ENCODE measurements at places on chromosomes 1 and 21. TPM values are rescaled to one million over a fixed set of nuclear protein-coding genes. Genes with fewer than 3 reads are reported as not detected.

DNA sequence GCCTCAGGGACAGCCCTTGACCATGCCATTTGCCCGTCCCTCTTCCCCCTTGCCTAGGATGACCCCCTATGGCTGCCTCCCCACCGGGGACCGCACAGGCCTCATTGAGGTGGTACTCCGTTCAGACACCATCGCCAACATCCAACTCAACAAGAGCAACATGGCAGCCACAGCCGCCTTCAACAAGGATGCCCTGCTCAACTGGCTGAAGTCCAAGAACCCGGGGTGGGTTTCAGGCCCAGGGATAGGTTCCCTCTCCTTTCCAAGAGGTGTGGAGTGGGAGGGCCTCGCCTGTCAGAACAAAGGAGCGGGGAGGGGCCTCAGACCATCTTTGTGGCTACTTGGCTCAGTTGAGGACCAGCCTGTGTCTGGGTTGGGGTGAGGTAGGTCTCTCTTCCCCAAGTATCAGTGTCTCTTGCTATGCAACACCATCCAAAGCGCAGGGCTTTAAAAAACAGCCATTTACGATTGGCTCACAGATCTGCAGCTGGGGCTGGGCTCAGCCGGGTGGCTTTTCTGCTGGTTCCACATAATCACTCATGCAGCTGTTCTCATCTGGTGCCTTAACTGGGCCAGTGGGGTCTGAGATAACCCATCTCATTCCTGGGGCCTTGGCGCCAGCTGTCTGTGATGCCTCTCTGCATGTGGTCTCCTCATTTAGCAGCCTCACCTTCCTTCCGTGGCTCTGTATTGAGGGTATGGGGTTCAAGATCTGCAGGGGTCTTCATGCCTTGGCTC lies 71.7 kb downstream of the PIK3CD start:
- DNase-seq = no peak

DNA sequence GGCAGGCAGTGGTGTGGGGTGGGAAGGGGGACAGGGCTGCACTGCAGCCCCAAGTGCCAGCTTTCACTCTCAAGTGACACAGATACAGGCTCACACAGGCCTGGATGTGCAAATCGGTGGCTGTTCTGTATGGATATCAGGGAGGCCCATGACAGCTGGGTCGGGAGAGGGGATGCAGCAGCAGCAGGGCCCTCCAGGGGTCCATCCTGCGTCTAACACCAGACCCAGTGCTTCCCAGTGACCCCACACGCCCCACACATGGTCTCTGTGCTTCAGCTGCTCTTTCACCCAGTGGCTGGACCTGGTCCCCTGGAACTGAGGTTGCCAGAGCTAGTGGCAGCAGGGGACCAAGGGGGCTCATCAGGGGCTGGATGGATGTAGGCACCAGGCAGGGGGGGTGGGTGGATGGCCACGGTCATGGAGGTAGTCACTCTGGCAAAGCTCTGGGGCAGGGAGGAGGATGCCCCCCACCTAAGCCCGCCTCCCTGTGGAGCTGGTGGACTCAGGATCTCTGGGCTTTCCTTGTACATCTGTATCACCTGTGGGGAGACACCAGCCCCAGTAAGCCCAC lies 13.9 kb downstream of the BTBD19 start:
- DNase-seq = no peak

DNA sequence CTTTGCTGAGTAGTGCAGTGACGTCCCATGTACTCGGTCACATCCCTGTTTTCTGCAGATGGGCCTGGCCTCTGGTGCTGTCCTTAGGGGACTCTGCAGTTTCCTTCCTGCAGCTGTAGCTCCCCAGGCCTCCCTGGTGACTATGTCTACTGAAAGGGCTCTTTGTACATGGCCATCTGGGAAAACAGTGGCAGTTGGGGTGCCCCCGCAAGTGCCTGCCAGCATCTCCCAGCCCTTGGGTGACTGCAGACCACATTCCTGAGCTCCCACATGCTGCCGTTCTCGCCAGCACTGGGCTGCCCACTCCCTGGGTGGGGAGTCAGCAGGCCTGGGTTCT lies 37.5 kb upstream of the KCNA10 start:
- DNase-seq = no peak

DNA sequence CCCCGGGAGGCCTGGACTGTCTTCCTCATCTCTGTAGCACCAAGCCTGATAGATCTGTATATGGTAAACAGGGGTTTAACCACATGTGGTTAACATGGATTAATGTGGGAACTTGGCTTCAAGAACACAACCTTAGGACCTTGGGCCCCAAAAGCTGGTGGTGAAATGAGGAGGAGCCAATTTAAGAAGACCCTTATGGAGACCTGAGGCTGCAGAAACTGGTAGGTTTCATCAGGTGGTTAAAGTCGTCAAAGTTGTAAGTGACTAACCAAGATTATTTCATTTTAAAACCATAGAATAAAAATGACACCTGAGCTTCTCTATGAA lies 14.0 kb downstream of the THEMIS2 start:
- no peak for DNase-seq

- DNase-seq = no peak
Observed at GRCh38 chr1:237386362-237387143, 344.6 kb downstream of the RYR2 start.

GRCh38 chr1:145991735-145992412 lies 4.5 kb downstream of the TXNIP start:
- DNase-seq = no peak

DNA sequence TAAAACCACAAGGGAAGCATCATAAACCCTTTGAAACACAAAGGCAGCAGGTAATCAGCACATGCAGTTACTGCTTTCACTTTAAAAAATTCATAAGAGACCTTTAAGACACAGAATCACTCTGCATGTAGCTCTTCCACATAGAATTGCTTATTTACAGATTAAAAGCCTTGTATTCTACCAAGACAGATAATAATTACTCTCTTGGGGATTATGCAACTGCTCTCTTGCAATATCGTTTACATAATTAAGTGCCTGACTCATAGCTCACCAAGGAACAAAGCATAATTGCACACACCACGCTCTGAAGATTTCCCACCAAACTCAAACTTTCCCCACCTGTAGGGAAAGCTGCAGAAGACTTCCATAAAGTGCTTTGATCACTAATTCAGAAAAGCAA lies 87.9 kb downstream of the VAV3 start:
- no peak for DNase-seq

DNA sequence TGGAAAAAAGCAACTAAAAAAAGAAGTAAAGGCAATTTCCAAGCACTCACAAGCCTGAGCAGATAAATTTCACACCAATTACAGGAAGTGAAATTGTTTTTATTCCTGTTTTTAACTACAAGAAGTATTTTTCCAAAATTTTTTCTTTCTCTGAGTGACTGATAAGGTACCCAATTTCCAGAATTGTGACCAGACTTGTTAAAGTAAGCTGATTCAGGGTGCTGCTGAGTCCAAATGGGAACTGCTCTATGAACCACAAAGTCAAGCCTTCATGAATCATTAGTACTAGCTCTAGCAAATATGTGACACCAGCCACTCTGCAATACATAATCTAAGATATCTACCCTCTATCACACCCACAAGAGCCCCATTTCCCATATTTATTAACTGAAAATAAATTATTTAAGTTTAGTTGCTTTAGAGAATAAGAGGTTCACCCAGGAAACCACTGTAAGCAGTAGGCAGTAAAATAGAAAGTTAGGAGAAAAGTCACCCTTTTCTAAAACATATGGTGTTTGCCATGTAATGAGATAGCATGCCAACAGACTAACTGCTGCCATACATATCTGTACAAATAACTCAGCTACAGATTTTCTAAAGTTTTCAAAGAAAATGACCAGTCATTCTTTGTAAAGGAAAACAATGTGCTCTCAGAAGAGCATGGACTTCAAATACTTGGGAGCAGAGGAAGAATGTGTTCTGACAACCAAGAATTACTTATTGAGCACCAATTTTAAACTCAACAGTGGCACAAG lies 43.1 kb upstream of the TNFSF18 start:
- no peak for DNase-seq

DNA sequence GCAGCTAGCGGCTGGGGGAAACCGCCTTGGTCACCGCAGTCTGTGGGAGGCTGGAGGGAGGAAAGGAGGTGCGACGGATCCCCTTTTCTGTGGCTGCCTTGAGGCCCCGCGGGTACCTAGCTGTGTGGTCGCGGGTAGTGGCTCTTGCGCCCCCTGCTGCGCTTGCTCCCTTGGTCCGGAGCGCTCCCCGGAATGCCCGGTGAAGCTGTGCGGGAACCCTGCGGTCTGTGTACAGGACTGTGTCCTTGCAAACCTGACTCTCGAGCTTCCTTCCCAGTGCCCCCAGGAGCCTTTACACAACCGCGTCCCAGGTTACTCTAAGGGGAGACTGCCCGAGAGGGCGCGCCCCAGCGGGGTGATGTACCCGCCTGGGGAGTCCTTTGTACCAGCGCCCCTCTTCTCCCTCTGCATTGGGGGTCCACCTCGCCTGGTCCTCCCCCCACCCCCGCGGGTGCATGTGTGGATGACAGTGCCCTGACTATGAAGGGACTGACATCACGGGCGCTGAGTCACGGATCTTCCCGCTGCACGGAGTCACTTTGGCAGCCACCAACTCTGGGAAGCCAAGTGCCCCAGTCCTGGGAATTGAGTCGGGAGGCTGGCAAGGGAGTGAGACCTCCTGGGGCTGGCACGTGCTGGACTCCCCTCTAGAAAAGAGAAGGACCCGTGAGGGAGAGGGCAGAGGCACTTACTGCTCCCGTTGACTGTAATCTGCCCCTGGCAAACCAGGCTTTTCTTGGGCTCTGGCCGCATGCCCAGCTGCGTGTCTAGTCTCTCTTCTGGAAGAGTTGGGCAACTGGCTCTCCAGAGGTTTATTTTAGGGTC lies 816 bp downstream of the IL6R start:
- peak; percentile 69 for DNase-seq

DNA sequence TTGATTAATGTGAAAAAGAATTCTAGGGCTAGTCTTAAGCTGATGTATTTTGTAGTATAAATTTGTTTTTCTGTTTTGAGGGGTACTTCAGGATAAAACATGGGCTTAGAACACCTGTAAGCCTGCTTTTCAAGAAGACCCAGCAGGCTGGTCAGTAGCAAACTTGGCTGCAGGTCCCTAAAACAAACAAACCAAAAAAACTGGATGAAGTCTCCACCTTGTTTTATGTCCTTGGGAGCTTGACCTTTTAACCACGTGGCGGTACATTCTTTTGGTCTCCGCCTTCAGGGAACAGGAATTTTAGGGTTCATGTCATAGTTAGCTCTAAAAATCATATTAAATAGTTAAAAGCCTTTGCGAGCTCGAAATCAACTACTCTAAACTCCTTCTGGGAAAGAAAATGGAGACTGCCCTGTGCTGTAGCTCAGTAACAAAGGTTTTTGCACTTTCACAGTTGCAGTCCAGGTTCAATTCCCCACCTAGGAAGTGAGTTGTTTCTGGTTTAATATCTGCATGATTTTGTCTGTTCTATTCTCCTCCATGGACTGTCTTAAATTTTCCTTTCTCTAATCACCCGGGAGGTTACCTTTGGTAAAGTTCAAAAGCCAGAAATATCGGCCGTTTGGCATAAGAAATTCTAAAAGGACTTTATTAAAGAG lies 18.6 kb downstream of the PRDX6 start:
- DNase-seq = no peak

DNA sequence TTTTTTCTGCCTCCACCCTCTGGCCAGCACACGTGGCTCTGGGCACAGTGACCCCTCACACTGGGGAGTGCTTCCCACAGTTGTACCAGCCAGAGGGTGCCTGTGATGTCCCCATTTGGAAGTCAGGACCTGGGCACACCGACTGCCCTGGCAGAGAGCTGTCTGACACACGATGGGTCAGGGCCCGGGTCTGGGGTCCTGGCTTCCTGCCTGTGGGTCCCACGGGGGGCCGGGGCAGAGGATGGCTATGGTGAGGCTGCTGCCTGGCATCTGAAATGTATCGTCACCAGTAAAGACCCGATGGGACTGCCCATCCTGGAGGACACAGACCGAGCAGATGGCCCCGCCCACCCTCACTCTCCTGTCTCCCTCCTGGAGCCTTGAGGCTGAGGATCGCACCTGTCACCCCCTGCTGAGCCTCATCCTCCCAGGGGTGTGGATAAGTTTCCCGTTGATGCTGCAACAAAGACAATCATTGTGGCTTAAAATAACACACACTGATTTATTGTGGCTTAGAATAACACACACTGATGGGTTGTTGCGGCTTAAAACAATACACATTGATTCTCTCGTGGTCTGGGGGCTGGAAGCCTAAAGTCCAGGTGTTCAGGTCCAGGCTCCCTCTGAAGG lies 88.8 kb upstream of the TTC34 start:
- DNase-seq = no peak

- DNase-seq = peak; percentile 81
Observed at GRCh38 chr1:202135221-202135721, 9.3 kb downstream of the ARL8A start.

DNA sequence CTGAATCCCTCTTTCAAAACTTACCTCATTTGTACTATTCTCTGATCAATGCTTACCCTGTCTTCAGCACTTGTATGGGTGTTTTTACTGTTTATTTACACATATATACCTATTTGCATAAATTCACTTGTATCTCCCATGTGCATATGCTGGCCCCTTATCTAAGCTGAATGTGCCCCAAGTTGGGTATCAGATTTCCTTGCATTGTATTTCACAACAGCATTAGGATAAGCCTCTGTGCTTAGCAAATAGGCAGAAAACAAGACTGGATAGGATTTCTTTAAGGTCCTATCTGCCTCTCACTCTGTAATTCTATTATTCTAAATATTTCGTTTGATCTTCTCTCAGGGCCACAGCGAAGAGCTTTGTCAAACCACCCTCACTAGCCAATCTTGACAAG lies 45.9 kb upstream of the IPO9 start:
- DNase-seq = no peak

DNA sequence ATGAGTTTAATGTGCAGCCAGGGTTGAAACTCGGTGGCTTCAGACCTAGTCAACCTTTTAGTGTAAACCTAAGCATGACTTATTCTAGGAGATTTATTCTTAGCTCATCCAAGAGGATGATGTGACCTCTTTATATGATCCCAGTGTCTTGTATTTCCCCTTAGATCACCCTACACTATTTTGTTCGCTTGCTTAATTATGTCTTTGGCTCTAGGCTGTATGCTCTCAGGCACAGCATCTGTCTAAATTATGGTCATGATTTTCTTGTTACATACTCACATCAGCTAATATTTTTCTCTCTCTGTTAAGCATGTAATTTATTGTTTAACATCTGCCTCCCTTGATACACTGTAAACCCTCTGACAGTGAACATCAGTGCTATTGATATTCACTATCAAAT lies 19.1 kb downstream of the COL11A1 start:
- DNase-seq = no peak

- DNase-seq = no peak
Observed at GRCh38 chr1:168834225-168834872, 105.3 kb upstream of the DPT start.

- no peak for DNase-seq
Observed at GRCh38 chr1:237139732-237140131, 97.7 kb downstream of the RYR2 start.

LYPD8 gene
- not detected for total RNA-seq

S100A7 gene
- total RNA-seq = not detected

MFSD2A gene
- 15.5 TPM for total RNA-seq

AKR1A1 gene
- total RNA-seq = 74.6 TPM

INKA2 gene
- total RNA-seq = 4.5 TPM

CASZ1 gene
- 1.6 TPM for total RNA-seq

LCE2C gene
- total RNA-seq = not detected

CD244 gene
- not detected for total RNA-seq

YARS1 gene
- total RNA-seq = 42.4 TPM

NBPF6 gene
- not detected for total RNA-seq

RNF186 gene
- total RNA-seq = not detected

FAM72D gene
- 0.41 TPM for total RNA-seq

GOLT1A gene
- 0.41 TPM for total RNA-seq

RCOR3 gene
- 40.4 TPM for total RNA-seq
